SW 1271 (cell line): ENCODE measurements at places on chromosomes 6 and 20.

DNA sequence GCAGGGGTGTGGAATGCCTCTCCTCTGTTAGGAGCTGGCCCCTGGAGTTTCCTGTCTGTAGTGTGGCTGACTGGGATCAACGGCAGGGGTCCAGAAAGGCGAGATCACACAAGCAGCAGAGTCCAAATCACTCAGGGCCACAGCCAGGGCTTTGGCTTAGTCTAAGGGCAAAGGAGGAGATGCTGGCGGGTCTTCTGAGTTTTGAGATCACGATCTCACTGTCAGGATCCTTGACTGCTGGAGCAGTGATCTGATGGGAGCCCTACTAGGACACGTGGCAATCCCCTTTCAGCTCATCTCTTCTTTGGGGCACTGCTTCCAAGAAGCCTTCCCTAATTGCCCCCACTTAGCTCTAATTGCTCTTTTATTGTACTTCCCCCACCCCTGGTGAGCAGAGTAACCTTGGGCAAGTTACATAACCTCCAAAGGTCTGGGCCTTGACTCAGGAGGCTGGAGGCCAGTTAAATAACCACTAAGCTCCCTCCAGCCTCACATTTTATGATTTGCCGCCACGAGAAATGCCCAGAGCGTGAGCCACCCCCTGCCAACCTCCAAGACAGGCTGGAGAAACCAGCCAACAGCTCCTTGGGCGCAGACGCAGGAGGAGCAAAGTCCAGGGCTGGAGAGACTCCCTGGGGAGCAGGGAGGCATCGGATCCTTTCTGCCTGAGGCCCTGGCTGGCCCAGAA lies 12.0 kb downstream of the KCNK5 start:
- DNase-seq, result no peak

DNA sequence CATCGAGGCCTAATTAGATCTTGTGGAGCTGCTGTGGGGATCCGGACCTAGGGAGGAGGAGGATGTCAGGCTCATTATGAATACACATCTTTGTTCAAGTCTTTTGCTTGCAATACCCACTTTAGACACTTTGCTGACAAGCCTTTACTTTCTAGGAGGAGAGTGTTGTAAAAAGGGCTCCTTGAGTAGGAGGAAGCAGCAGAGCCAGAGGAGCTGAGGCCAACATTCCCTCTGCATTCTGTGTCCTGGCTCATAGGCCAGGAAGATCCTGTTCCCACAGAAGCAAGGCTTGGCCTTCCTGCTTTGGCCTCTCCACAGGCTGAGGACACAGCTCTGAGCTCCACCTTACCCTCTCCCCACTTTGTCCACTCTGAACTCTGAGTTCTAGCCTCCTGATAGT lies 67.1 kb downstream of the TPD52L1 start:
- DNase-seq, result no peak

DNA sequence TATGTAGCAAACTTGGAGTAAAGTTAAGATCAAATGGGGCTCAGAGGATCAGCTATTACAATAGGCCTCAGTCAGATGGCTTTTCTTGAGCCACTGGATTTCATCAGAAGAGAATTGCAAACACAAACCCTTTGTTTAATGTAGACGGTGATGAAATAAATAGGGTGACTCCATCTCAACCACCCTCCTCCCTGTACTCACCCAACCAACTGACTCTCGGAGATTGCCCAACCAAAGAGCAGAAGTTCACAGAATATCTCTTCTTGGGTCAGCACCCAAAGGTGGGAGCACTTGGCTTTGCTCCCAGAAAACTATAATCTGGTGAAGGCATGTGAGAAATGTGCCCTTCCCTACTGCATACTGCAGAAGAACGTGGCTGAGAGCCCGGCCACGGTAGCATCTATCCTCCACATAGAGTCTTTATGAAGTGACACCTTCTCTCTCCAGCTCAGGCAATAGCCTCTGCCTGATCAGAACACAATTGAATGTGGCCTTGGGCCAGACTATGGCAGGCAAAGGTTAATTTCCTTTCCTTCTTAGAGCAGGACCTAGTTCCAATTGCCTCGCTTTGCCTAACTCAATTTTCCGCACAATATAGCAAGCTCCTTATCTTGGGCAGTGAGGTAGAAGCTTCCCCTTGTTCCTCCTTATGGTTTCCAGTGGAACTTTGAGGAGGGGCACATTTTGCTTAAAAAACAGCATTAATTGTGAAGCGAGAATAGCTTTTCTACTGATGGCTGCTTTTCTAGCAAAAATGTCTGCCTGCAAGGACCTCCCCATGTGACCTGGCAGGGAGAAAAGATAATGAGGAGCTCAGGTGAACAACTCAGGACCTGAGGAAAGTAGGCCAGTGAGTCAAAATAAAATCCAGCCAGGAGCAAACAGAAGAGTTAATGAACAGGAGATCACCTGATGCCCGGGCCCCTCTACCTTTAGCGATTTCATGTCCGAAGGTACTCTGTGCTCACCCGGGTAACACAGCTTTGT lies 79.4 kb downstream of the GFOD1 start:
- no peak for DNase-seq

DNA sequence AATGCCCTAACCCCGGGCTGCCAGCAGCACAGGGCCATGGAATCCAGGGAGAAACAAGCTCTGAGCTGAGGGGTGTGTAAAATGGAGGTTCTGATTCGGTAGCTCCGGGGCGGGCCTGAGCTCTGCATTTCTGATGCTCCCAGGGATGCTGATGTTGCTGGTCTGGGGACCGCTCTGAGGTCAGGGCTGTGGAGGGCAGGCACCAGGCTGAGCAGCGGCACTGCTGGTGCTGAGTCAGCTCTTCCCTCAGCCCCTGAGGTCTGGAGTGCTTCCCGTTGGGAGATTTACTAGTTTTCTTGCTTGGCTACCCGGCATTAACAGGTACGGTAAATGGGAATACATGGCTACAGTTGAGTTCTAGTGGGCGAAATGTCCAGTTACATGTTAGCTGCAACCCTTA lies 18.6 kb upstream of the CST3 start:
- no peak for DNase-seq

- no peak for DNase-seq
Measured at GRCh38 chr6:170393807-170394399, 87.3 kb downstream of the FAM120B start.

DNA sequence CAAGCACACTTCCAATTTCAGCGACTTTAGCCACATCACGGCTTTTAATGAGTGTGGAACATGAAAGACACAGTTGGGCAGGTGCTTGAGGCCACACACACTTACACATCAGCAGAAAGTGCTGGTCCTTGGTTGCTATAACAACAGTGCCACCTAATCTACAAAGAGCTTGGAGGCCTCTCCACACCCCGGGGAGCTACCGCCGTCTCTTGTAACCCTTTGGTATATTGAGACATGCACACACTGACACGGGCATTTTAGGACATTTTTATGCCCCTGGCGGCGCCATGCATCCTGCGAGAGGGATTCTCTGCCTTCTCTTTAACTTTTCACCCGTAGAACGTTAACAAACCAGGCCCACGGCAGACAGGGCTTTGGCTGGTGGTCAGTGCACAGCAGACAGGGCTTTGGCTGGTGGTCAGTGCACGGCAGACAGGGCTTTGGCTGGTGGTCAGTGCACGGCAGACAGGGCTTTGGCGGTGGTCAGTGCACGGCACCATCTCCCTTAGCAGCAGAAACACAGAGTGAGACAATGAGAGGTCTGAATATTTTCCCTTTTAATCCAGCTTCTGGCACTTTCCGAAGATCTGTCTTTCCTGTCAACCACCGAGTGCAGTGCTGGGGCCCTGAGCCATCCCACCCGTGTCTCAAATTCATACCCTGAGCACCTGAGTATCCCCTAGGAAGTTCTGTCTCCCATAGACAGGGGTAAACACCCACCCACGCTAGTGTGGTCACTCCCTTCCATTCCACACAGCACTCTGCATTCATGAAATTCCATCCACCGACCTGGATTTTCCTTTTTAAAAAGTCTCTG lies 116.6 kb upstream of the RPS6KA2 start:
- no peak for DNase-seq

- DNase-seq, result no peak
Measured at GRCh38 chr6:56706981-56707726, 64.5 kb upstream of the DST start.

DNA sequence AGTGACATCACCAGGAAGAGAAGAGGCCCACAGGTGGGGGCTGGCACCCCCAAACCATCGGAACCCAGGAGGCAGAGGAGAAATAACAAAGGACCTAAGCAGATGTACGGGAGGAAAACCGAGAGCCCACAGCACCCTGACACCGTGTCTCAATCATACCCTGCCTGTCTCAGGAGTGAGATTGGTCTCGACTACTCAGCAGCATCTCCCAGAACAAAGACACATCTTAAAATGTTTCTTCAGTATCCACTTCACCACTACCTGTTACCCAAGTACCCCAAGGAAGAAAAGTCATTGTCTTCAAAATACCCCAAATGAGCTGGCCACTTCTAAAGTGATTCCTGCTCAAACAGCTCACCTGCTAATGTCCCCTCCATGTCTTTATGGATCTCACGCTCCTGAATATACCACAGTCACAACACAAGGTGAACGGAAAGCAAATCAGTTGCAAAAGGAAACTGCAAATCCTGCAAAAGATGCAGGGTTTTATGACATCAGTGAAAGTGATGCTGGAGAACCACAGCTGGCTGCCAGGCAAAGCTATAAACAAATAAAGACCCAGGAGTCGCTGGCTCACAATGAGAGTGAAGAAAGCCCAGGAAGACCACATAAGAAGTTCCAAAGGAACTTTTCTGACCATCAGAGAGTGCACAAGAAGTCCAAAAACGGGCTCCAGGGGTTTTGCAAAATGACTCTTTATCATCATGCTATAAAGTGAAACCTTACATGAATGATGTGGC lies 44.1 kb downstream of the PREX1 start:
- DNase-seq, result no peak

DNA sequence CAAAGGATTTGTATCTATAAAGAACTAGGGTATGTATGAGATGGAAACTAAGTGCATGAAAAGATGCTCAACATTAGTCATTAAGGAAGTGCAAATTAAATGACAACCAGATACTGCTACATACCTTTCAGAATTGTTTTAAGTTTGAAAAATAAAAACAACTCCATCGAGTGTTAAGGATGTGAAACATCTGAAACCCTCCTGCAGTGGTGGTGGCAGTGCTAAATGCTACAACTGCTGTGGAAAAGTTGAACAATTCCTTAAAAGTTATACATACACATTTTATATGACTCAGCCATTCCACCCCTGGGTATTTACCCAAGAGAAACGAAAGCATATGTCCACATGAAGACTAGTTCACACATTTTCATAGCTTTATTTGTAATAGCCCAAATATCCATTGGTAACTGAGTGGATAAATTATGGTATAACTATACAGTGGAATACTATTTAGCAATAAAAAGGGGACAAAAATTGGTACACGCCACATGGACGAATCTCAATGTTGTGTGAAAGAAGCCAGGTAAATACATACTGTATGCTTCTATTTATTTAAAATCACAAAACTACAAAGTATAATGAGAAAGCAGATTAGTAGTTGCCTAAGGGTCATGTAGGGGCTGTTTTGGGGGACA lies 10.6 kb downstream of the ARMH2 start:
- no peak for DNase-seq

DNA sequence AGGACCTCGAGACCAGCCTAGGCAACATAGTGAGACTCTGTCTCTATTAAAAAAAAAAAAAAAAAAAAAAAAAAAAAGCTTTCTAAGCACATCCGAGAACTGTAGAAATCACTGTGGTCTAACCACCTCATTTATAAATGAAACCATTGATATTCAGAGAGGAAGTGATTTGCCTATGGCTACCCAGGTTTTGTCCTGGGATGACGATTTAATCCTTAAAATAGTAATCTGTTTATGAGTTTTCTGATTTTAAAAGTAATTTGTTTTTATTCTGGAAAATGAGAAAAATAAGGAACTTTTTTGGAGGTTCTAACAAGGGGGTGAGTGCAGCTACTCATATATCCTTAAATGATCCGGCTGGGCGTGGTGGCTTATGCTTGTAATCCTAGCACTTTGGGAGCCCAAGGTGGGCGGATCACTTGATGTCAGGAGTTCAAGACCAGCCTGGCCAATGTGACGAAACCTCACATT lies 6.5 kb upstream of the BTN3A2 start:
- DNase-seq, result no peak

DNA sequence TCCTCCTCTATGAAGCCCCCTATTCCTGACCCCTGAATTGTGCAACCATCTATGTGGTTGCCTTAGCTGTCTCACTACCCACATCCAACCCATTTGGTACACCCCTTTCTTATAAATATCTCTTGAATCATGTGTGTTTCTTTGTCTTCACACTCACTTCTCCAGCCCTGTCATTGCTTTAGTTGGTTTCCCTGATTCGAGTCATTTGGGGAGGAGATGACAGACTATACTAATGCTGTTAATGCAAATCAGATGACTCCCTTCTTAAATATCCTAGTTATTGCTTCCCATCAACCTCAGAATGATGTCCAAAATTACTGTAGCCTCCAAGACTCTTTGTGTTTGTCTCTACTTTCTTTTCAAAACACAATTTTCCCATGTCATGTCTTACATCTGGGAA lies 23.0 kb downstream of the SLC35D3 start:
- DNase-seq, result no peak

DNA sequence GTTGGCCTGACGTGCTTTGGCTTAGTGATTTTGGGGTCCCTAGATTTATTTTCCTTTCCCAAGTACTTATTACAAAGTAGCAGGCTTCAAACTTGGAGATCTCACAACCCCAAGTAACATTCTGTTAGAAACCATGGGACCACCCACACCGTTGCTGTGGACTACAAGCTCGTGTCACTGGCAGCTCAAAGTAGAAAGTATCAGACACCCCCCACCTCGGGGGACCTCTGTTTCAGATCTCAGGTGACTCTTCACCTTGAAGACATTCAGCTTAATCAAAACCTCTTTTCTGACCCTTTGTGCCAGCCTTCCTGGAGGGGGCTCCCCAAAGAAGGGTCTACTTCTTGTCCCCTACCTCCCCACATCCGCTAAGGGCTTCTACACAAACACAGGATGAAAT lies 15.7 kb upstream of the MYT1 start:
- DNase-seq, result no peak

DNA sequence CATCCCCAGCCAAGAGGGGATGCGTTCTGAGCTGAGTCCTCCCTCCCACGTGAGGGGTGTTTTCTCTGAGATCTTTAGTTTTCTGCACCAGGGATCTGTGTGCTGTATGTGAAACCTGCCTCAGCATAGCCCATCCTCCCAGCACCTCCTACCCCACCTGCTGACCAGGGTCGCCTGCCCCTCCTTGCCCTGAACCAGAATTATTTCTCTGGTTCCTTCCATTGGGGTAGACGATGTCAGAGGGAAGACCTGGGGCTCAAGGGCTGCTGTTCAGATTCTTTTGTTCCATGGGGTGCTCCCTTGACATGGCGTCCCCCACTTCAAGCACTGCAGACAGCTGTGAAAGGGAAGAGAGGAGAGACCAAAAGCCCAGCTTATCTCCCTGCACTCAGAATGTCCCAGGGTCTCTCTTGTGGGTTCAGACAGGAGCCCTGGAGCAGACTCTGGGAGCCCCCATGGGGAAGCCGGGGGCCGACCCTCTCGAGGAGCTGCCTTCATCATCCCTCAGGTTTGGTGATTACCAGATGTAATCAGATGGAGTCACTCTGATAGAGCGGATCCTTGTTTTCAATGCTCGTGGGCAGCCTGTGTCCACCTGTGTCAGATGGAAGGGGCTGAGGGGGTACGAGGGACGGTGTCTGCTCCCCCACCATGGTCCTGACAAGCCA lies 74.3 kb downstream of the ERMARD start:
- no peak for DNase-seq

- DNase-seq, result no peak
Measured at GRCh38 chr6:3648724-3649123, 102.8 kb downstream of the PXDC1 start.

- DNase-seq, result no peak
Measured at GRCh38 chr6:118881440-118882313, 12.3 kb upstream of the ASF1A start.
